ENCODE measurements at places on chromosomes 1 and 21. TPM values are rescaled to one million over a fixed set of nuclear protein-coding genes. Genes with fewer than 3 reads are reported as not detected.

Gene SYCP1
- total RNA-seq: not detected

DNA sequence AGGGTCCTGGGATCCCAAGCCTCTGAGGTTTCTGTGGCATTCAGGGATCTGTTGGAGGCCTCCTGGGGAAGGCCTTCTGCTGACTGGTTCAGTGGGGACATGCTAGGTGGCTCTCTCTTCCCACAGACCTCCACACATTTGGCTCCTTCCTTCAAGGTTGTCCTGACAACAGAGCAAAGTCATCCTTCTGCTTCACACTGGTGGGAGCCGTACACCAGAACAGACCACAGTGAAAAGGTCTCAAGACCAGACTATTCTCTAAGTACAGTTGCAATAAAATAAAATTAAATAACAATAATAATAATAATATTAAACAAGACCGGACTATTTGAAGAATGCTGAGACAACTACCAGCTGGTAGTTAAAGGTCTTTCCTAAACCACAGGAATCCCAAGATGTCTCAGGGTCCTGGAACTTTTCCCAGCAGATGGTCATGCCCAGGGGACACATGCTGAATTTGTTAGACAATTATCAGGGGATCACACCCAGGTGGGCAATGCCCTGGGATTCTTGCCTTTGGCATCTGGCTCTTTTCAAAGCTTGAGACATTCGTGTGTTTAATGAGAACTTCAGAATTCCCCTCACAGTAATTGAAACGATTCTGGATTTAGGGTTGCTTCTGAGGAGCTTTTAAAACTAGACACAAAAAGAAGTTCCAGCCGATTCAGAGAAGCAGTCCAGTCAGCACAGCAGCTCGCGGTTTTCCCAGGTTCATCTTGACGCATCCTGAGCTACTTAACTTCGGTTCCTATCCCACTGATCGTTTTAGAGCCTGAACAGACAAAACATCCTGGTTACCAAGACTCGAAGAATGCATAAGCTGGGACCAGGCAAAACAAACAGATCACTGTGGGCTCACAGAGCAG, 22.9 kb downstream of the HTR1D start:
- H3K27me3 ChIP-seq: peaks cover 41% of the 10 kb centered on the region
- no peak overlapping the region for H3K4me3 ChIP-seq
- H3K4me1 ChIP-seq: no peaks in the 10 kb centered on the region
- H3K36me3 ChIP-seq: no peaks in the 10 kb centered on the region

GRCh38 chr1:159959451-159959850, 5.4 kb upstream of the SLAMF9 start:
- no peak overlapping the region for H3K4me3 ChIP-seq
- peaks cover 30% of the 10 kb centered on the region for H3K4me1 ChIP-seq
- H3K36me3 ChIP-seq: no peaks in the 10 kb centered on the region

GRCh38 chr1:237562242-237562823, 328.4 kb downstream of the ZP4 start:
- H3K27me3 ChIP-seq: no peaks in the 10 kb centered on the region
- no peaks in the 10 kb centered on the region for H3K4me1 ChIP-seq
- peak; percentile 59 for DNase-seq
- no peaks in the 10 kb centered on the region for H3K36me3 ChIP-seq

DNA sequence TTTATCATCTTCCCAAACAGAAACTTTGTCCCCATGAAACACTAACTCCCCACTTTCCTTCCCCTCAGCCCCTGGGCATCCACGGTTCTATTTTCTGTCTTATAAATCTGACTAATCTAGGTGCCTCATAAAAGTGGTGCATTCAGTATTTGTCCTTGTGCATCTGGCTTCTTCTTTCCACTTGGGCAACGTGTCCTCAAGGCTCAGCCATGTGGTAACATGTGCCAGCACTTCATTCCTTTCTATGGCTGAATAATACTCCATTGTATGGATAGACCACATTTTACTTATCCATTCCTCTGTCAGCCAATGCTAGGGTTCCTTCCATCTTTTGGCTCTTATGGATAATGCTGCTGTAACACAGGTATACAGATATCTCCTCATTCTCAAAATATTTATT, 305.0 kb upstream of the RUNX1 start:
- no peaks in the 10 kb centered on the region for H3K27me3 ChIP-seq
- no peak overlapping the region for H3K4me3 ChIP-seq
- H3K27ac ChIP-seq: no peak overlapping the region
- no peak for DNase-seq

GRCh38 chr1:3168678-3169077, 99.7 kb downstream of the PRDM16 start:
- H3K27me3 ChIP-seq: peaks cover 57% of the 10 kb centered on the region
- no peak overlapping the region for H3K4me3 ChIP-seq
- H3K36me3 ChIP-seq: no peaks in the 10 kb centered on the region
- no peaks in the 10 kb centered on the region for H3K4me1 ChIP-seq

GRCh38 chr21:33256019-33256418, 10.1 kb upstream of the IL10RB start:
- no peaks in the 10 kb centered on the region for H3K27me3 ChIP-seq
- no peak overlapping the region for H3K27ac ChIP-seq
- H3K4me1 ChIP-seq: no peaks in the 10 kb centered on the region
- DNase-seq: no peak
- no peak overlapping the region for H3K4me3 ChIP-seq

DNA sequence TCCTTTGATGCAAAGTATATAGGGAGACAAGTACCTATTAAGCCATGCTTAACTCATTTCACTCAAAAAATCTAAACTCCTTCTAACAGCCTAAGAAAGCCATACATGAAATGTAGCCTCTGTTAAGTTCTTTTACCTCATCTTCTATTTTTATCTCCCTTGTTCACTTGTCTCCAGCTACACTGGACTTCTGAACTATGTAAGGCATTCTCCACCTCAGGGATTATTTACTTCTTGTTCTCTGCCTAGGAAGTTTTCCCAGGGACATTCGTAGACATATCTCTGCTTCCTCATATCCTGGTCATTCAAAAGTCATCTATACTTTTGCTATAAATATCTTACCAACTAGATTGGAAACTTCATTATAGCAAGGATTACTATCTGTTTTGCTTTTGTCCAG, 96.9 kb downstream of the COP1 start:
- H3K4me1 ChIP-seq: no peaks in the 10 kb centered on the region
- no peaks in the 10 kb centered on the region for H3K27me3 ChIP-seq
- H3K4me3 ChIP-seq: no peak overlapping the region
- peaks cover 23% of the 10 kb centered on the region for H3K36me3 ChIP-seq
- H3K27ac ChIP-seq: no peak overlapping the region

- H3K4me1 ChIP-seq: peaks cover 6% of the 10 kb centered on the region
- DNase-seq: no peak
- H3K4me3 ChIP-seq: no peak overlapping the region
- no peaks in the 10 kb centered on the region for H3K27me3 ChIP-seq
- H3K27ac ChIP-seq: no peak overlapping the region
Measured at GRCh38 chr1:116991171-116991845, 10.3 kb upstream of the CD101 start.

DNA sequence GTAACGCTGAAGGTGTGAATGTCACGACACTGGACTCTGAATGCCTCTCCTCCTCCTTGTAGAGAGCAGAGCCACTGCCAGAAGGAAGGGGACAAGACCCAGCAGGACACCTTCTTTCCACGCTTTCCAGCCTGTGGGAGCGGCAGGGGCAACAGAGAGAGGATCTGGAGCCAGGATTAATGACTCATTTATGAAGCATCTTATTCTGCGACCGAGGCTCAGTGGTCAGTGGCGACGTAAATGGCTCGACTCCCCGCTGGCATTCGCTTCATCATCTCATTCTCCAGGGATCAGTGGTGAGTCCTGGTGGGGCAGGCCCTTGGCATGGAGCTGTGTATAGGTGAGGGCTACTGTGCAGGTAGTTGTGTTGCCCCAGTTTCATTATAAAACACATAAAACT, 4.6 kb downstream of the SLC37A1 start:
- H3K27ac ChIP-seq: no peak overlapping the region
- no peak for DNase-seq
- no peaks in the 10 kb centered on the region for H3K36me3 ChIP-seq
- H3K4me3 ChIP-seq: no peak overlapping the region
- H3K4me1 ChIP-seq: no peaks in the 10 kb centered on the region

Gene DMBX1
- 3.8 TPM for total RNA-seq

GRCh38 chr1:158998037-158998780, 11.5 kb upstream of the IFI16 start:
- no peak overlapping the region for H3K4me3 ChIP-seq
- no peaks in the 10 kb centered on the region for H3K27me3 ChIP-seq
- H3K4me1 ChIP-seq: no peaks in the 10 kb centered on the region
- no peaks in the 10 kb centered on the region for H3K36me3 ChIP-seq
- no peak for DNase-seq
- no peak overlapping the region for H3K27ac ChIP-seq

Gene SLC35F3
- 0.07 TPM for total RNA-seq

Gene AQP10
- total RNA-seq: 4.9 TPM

DNA sequence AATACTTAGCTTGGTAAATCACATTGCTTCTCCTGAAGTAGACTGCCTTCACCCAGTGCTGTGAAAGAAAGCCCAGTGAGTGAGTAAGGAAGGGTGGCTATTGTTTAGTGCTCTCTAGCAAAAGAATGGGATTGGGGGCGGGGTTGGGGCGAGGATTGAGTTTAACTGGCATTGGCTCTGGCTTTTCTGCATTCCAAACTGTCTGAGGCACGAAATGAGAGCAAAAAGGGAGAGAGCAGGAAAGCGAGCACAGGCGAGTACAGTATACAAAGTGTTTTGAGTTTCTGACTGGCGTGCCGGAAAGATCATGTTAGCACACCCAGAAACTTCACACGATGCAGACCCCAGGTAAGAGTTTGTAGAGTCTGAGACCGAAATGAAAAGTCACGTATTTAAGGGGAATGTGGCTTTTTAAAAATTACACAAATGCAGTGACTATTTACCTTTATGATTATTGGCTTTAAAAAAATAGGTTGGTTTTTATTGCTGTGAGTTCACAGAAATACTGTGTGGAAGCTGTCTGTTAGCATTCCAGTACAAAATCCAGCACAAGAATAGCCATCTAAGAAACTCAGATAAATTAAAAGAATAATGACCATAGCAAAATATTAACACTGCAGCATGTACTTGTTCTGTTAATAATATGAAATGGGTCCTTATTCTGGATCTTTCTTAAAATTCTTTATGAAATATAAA, 155.4 kb downstream of the CLEC20A start:
- no peak for DNase-seq
- no peaks in the 10 kb centered on the region for H3K36me3 ChIP-seq
- no peaks in the 10 kb centered on the region for H3K27me3 ChIP-seq
- no peak overlapping the region for H3K4me3 ChIP-seq
- H3K27ac ChIP-seq: no peak overlapping the region

Gene FNDC10
- total RNA-seq: 6.3 TPM

Gene TEX38
- not detected for total RNA-seq

DNA sequence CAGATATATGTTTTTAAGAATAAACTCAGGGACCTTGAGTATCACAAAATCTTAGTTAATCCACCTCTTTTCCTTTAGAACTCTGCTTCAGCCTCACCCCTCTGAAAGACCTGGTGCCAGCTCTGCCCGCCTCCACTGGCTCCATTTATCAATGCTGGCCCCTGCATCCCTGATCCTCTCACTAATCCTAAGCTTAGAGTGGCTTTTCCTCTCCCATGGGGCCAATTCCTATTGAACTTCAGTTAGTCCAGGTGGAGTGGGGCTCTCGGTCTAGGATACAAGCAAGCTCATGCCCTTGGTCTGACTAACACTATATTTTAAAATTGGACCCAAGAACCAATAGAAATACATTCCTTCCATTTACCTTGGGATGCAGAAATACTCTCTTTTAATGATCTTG, 87.0 kb downstream of the RGS7 start:
- H3K27me3 ChIP-seq: no peaks in the 10 kb centered on the region
- DNase-seq: no peak
- H3K4me1 ChIP-seq: no peaks in the 10 kb centered on the region
- H3K36me3 ChIP-seq: no peaks in the 10 kb centered on the region
- H3K27ac ChIP-seq: no peak overlapping the region

Gene NUDT4B
- total RNA-seq: 2.8 TPM

DNA sequence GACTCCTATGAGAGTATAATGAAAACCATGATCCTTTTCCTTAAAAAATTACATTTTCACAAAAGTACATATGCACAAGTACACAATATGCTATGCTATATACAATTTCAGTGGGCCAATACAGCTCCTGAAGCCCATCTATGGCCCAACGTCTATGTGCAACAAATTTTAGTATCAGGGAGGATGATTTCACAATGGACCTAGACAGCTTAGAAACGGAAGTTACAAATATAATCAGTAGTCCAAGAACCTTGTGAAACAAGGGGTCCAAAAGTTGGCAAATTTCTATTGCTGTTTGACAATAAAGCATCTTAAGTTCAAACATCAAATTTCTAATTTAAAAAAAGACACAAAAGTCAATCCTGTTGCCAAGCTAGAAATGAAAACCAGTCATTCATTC, 87.0 kb downstream of the DPYD start:
- no peaks in the 10 kb centered on the region for H3K27me3 ChIP-seq
- no peaks in the 10 kb centered on the region for H3K36me3 ChIP-seq
- no peak overlapping the region for H3K27ac ChIP-seq
- H3K4me3 ChIP-seq: no peak overlapping the region
- H3K4me1 ChIP-seq: no peaks in the 10 kb centered on the region

Gene CHI3L1
- total RNA-seq: not detected

Gene IFI44
- total RNA-seq: 0.11 TPM

GRCh38 chr1:10834770-10835412, 38.4 kb upstream of the CASZ1 start:
- H3K27ac ChIP-seq: no peak overlapping the region
- no peaks in the 10 kb centered on the region for H3K36me3 ChIP-seq
- peaks cover 74% of the 10 kb centered on the region for H3K27me3 ChIP-seq
- peaks cover 11% of the 10 kb centered on the region for H3K4me1 ChIP-seq
- DNase-seq: no peak

DNA sequence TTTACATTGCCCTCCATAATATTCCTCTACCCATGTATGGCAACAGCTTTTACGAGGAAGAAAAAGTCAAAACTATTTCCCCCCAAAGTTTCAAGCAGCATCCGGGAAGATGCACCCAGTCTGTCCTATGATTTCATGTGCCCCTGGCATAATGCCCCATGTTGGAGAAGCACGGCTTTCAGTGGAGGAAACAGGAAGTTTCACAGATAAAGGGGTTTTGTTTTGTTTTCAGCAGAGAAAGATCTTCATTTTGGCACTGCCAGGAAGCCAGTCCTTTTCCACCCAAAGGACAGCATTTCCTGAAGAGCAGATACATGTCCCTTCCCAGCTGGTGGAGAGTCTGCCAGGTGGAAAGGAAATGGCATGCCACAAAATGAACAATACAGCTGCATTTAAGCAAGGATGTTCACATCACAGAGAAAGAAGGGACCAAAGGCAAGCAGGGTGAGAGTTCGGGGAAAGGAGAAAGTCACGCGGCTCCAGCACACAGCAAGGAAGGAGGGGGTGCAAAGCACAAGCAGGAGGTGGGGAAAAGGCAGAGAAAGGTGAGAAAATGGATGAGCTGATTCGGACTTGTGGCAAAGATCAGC, 95.3 kb upstream of the HIVEP3 start:
- H3K36me3 ChIP-seq: no peaks in the 10 kb centered on the region
- no peak for DNase-seq
- H3K27me3 ChIP-seq: no peaks in the 10 kb centered on the region

GRCh38 chr1:37515185-37516034, 844 bp upstream of the MEAF6 start:
- no peaks in the 10 kb centered on the region for H3K27me3 ChIP-seq
- peak overlapping the region; percentile 97 for H3K4me3 ChIP-seq
- peak; percentile 73 for DNase-seq
- peak overlapping the region; percentile 99 for H3K27ac ChIP-seq

Gene CENPF
- 98.2 TPM for total RNA-seq
